ENCODE measurements at places on chromosomes 11 and 22.

DNA sequence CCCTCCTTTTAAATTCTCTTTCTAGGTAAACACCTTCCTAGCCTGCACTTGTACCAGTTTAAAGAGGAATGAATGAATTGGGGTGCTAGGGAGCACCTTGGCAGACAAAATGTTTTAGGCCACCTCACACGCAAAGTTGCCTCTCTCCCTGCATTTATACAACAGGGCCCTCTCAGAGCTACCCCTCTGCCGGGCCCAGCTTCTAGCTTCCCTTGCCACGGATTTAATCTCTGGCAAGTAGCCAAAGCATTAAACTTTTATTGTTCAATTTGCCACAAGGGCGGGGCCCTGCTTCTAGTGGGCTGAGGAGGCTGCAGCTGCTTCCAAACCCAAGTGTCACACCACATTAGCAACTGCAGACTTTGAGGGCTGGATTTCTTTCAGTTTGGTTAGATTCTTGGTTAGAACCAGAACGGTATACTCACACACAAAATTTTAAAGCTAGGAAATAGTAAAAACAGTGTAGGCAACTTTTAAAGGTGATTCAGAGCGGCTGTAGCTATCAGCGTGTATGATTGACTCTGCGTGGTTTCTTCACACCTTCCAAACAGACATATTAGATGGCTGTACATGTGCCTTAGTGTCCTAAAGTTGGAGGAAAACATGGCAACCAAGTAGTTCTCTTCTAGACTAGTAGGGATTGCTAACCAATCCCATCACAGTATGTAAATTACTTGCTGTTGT lies 6.5 kb downstream of the KREMEN1 start:
- DNase-seq: no peak

GRCh38 chr11:117828611-117829368 lies 4.2 kb upstream of the FXYD2 start:
- DNase-seq: no peak

DNA sequence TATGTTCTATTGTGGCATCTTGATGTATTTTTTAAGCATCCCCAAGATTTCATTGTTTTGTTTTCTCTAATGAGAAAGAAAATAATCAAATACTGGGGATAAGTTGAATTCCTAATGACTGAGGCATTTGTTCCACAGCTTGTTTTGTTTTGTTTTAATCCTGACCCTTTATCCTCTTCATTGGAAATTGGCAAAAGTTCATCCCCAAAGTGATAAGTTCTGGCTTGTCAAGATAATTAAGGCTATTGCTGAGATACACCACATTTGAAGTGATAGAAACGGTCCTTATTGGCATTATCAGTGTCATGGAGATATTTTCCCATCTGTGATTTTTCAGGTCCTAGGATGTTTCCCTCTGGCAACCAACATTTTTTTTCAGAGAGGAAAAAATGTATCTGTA lies 65.0 kb downstream of the SLC36A4 start:
- DNase-seq: no peak

GRCh38 chr11:37710031-37710430 lies 1112.0 kb upstream of the RAG2 start:
- no peak for DNase-seq

GRCh38 chr22:43152357-43153071 lies 1.2 kb downstream of the TSPO start:
- no peak for DNase-seq

DNA sequence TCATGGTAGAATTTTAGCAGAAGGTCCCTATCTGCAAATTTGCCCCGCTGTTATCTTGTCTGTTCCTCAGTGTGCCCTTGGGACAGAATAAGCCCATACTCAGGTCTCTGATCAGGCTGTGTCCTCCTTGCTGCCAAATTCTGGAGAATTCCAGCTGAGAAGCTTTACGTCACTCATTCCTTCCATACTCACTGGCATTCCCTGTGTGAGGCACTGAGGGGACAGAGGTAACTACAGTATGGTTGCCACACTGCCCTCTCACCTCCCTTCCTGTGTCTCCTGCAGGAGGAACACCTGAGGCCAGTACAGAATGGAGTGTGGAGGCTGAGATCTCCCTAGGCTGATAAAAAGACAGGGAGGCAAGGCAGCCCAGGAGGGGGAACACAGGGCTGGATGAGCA lies 31.5 kb downstream of the SHISA8 start:
- DNase-seq: no peak

- no peak for DNase-seq
These were observed 536.0 kb downstream of the TMEM135 start for GRCh38 chr11:87573708-87574107.

GRCh38 chr11:76257074-76257719 lies 50.9 kb upstream of the WNT11 start:
- DNase-seq: no peak

- DNase-seq: no peak
These were observed 16.8 kb downstream of the TPST2 start for GRCh38 chr22:26573026-26573662.

DNA sequence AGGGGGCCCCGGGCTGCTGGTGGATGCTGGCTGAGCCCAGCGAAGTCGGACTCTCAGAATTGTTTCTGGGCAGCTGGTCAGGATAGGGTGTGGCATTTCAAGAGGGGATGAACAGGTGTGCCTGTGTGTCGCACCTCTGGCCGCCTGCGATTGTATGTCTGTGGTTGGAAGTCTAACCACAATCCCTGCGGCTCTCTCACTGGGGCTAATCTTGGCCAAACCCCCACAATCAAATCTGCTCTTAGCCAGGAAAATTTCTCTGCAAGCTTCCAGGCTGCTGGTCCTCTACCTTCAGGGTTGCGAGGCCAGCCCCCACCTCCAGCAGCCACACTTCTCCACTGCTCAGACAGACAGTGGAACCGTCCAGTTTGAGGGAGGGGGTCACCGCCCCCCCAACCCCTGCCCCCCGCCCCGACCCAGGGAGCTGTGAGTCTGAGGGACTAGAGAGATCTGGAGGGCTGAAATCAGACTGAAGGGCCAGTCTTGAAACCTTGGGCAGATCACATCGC lies 953 bp downstream of the ATG16L2 start:
- DNase-seq: no peak

GRCh38 chr11:123434911-123435310 lies 4.8 kb downstream of the GRAMD1B start:
- no peak for DNase-seq

GRCh38 chr11:130150790-130151189 lies 8.8 kb upstream of the ST14 start:
- DNase-seq: no peak

- no peak for DNase-seq
These were observed 25.6 kb downstream of the OR2AG2 start for GRCh38 chr11:6746086-6746618.

DNA sequence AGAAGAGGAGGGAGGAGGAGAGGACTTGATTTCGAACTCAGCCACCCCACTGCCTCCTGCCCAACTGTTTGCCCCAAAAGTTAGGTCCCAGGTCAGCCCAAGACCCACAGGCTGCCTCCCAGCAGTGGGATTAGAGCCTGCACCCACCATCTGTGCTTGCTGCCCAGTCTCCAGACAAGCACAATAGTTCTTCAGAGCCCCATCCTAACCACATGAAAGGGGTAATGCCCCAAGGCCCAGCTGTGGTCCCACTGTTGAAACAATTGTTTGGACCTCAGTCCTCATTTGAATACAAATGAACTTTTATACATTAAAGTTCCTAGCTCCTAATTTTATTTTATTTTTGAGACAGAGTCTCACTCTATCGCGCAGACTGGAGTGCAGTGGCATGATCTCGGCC lies 5.4 kb upstream of the VPS51 start:
- no peak for DNase-seq

- no peak for DNase-seq
These were observed 734.6 kb upstream of the FAT3 start for GRCh38 chr11:91489989-91490388.

GRCh38 chr11:64384981-64385944 lies 26.3 kb downstream of the RPS6KA4 start:
- DNase-seq: no peak

DNA sequence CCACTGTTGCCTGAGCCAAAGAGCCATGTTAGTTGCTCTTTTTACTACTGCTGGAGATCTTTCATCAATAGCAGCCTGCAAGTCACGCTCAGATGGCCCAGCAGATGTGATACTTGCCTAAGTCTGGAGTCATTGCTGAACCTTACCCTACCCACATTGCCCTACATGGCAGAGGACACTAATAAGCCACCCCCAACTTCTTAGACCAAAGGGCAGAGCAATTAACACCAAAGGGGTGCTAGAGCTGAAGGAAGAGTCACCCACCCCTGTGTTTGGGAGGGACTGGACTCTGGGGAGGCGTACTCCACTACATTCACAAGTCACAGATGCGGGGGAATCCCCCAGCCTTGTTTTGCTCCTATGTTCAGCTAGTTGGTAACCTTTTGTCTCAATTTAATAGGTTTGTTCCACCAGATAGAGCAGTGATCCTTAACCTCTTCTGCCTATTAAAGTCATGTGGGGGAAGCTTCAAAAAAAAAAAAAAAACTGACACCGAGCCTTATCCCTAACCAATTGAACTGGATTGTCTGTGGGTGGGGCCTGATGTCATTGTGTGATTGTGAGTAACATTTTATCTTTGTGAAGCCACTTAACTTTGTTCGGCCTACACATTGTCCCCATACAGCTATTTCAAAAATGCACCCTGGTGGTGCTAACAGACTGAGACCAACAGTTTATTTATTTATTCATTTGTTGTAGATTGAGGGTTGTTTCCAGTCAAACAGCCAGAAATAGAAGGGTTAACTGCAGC lies 13.1 kb downstream of the ADM start:
- no peak for DNase-seq

DNA sequence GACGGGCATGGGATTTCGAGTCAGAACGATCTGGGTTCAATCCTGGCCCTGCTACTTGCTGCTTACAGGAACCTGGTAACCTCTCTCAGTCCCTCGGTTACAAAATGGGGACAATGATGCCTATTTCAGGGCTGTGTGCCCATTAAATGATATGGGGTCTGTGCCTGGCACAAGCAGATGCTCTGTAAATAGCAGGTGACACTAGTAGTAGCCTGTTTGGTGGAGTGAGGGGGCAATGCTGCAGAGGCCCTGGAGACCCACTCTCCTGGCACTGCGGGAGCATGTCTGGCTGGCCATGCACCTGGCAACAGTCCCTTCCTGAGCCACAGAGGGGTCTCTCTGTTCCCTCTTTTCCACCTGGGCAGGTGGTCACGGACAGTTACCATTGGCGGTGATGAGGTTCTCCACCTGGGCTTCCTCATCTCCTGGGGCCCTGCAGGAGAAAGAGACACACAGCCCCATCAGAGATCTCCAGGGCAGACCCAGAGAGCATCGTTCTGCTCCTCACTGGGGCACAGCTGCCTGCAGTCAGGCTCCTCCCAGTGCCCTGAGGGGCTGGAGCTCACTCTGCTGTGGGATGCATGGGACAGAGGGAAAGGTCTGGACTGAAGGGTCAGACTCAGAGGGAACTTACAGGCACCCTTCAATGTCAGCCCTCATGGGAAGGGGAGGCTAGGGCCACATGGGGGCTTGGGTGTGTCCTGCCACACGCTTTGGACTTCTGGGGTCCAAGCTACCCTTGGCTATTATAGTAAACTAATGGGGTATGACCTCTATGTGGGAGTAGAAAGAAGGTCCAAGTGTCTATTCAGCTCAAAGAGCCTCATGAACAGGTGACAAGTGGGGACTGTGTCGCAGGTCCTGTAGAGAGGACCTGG lies 15.6 kb upstream of the FXYD2 start:
- DNase-seq: no peak

DNA sequence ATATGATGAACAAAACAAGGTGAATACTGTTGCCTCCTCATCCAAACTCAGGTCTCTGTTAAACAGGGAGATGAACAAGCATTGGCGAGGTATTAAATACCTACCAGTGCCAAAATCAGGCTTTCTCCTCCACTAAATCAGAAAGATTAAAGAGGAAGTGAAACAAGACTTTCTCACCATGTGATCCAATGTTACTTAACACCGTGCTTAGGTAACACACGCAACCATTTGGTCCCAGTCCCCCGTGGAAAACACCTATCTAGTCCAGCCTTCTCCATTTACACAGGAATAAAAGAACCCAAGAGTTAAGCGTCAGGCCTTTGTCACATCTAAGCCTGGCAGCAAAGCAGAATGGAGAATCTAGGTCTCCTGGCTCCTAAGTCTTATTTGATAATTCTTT lies 34.5 kb downstream of the TENM4 start:
- no peak for DNase-seq

DNA sequence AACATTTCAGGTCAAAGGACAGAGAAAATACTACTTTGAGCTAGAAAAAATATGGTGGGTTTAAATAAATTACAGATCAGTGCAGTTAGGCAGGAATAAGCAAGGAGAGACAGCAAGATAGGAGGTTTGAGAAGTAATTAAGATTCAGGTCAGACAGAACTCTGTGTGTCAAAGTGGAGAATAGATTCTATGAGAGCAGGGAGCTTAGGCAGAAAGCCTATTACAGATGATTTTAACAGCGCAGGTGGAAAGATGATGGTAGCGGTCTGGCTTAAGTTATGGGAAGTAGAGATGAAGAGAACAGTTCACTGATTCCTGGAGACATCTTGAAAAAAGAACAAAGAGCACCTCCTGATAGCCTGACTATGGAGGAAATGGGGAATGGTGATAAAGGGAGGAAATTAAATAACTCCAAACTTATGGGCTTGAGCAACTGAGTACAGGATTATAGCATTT lies 106.0 kb downstream of the APIP start:
- DNase-seq: no peak

GRCh38 chr22:50272044-50272802 lies 2.0 kb upstream of the MAPK11 start:
- no peak for DNase-seq

- DNase-seq: no peak
These were observed 14.4 kb downstream of the IL17REL start for GRCh38 chr22:49997932-49998717.

DNA sequence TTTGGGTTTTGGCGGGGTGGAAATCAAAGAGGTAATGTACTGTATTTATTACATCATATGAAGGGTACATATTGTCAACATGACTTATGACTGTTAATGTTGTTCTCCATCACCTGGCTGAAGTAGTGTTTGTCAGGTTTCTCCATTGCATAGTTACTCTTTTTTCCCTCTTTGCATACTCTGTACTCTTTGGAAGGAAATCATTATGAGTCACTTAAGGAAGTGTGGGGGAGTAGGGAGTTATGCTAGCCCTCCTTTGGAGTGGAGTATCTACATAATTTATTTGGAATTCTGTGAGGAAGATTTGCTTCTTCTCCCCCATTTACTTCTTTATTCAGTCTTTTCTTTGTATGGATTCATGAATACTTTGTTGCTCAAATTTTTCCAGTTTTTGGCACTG lies 3.6 kb upstream of the PGR start:
- DNase-seq: no peak

DNA sequence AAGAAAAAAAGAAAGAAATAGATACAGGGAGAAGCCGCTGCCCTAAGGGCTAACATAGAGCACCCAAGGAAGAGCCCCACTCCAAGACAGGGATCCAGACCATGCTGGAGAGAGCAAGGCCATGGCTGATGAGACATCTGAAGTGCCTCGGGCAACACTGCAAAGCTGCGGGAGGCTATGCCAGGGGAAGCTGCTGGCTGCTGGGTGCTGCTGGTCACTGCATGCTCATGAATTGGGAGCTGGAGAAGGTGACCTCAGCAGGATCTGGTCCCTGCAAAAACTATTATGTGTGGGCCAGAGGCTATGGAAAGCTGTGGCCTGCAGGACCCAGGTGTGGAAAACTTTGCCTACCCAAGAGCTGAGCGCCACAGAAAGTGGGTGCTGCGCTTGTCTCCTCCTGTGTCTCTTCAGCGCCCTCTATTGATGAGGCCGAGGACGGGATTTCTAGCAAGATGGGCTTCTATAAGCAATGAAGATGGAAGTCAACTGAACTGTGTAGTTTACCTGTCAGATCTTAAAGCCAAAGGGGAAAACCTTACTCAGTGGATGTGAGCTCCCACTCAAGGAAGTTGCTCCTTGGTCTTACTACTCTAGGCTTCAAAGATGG lies 17.3 kb upstream of the SLC29A2 start:
- peak; percentile 3 for DNase-seq

Data from NCI-H2081 treated with DMSO at 0.1 percent for 48 hours (cell line).